Stimulated activated CD4-positive, alpha-beta T cell treated with anti-CD3 and anti-CD28 coated beads, Interleukin-4, amount 100 ng/mL, for 24 hours (primary cell): ENCODE measurements at places on chromosomes 3 and 15.

- DNase-seq: peak; percentile 11
These were observed 5.5 kb upstream of the CFAP100 start for GRCh38 chr3:126389112-126389793.

- DNase-seq: no peak
These were observed 2.6 kb downstream of the CILP start for GRCh38 chr15:65208647-65209046.

DNA sequence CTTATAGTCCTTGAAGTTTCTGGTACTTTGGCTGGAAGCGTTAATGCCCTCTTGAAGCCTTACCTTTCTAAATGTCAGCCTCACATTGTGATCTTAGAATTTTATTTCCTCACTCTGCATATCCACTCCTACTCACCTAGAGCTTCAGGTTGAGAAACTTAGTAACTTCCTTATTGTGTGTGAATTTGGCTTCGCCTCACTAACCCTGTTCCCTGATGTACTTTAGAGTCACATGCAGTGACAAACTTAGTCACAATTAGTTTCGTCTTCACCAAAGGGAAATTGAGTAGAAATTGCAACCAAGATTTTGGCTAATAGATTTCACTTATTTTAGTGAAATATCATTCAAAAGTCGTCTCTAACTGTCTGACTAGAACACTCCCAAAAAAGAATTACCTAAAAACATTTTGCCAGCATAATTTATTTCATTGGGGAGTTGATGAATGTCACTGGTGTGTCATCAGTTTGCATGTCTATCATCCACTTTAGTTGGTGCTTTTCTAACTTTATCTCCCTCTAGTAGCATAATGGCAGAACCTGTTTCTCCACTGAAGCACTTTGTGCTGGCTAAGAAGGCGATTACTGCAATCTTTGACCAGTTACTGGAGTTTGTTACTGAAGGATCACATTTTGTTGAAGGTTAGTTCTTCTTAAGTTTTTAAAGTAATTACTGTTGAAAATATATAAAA, 960 bp downstream of the MFN1 start:
- no peak for DNase-seq

- DNase-seq: no peak
These were observed 31.3 kb upstream of the EBLN2 start for GRCh38 chr3:73030073-73030597.

DNA sequence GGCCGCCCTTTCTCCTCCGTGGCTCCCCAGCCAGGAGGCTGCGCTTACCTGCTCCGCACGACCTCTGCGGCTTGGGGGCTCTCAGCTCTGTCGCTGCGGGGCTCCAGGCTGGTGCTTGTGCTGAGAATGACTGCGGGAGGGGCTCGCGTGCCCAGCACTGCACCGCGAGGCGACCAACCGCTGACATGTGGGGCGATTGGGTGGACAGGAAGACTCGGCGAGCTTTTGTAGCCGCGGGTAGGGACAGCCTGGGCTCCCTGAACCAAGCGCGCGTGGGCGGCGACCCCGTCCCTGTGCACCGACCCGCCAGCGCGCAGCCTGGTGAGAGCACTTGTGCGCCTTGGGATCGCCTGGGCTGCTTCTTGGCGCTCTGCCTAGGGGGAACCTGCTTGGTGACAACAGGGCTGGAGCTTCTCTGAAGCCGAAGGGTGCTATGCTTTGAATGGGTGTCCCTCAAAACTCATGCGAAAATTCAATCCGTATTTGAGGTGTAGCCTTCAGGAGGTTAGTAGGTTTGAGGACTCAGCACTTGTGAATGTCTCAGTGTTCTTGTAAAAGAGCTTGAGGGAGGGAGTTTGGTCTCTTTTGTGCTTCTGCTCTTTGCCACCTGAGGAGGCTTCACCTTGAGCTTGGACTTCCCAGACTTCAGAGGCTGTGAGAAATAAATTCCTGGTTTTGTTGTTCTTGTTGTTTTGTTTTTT, 50.4 kb downstream of the IL12A start:
- DNase-seq: no peak

- no peak for DNase-seq
These were observed 91.2 kb downstream of the POLR2M start for GRCh38 chr15:57797568-57798267.

GRCh38 chr3:72724070-72724469, 124.2 kb downstream of the SHQ1 start:
- DNase-seq: no peak

DNA sequence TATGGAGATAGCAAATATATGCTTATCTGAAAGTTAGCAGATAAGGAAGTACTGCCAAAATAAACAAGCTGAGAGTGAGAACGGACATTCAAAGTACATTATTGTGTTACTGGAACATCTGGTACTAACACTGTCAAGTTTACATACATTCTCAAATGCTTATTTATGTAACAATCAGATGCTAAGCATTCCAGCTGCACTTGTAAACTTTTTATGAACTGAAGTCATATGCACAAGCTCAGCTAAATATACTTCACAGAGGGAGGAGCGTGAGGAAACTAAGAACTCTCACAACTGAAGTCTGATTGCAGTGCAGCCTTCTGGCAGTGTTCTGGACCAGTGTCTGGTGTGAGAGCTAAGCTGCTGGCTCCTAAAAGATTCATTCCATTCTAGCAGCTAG, 223.7 kb upstream of the NANOGP8 start:
- no peak for DNase-seq

DNA sequence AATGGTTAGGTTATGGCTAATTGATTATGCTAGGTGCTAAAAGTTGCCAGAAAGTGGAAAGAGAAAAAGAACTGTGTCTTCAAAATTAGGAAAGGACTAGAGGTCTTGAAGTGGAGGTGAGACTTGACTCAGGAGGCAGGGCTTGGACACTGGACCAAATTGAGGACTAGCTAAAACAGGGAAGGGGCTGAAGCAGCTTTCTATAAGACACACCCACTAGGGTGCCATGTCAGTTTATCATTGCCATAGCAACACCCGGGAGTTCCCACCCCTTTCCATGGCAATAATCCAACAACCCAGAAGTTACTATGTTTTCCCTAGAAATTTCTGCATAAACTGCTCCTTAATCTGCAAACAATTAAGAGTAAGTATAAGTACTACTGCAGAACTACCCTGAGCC, 42.9 kb upstream of the MITF start:
- no peak for DNase-seq

DNA sequence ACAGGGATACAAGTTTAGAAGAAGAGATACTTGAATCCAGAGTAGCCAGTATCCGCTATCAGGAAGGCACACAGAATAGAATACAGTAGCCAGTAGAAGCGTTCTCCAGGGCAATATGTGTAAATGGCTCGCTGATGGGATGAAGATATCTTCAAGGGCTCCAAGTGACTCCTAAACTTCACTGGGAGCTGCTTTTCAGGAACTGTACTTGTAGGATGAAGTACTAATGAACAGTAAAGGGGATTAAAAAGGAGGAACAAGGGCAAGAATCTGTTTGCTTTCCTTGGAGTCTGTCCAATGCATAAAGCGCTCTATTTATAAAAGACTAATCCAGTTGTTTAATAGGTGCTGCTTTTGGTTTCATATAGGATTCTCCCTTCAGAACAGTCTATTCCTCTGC, 78.4 kb downstream of the THRB start:
- DNase-seq: no peak

- no peak for DNase-seq
These were observed 46.8 kb downstream of the PXYLP1 start for GRCh38 chr3:141278196-141279076.

DNA sequence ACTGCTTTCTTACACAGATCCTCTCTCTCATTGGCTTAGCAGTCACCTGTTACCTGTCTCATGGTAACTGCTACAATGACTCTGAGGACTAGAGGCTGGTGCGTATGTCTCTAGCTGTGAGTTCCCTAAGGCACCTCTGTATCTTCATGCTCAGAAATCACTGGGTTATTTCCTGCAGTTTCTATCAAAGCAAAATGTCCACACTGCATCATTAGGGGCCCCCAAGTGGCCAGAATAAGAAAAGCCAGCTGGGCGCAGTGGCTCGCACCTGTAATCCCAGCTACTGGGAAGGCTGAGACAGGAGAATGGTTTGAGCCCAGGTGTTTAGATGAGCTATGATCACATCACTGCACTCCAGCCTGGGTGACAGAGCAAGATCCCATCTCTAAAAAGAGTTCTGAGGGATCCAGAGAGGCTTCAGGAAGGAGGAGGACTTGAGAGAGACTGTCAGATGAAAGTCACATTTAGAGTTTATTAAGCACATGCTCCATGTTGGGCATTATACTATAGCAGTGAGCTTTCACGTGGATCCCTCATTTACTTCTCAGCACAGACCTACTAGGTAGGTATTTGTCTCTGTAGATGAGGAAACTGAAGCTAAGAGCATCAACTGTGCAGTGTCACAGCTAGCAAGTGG, 2.3 kb upstream of the VPS18 start:
- DNase-seq: no peak

- DNase-seq: no peak
These were observed 93.7 kb downstream of the ABI3BP start for GRCh38 chr3:100899440-100900091.

DNA sequence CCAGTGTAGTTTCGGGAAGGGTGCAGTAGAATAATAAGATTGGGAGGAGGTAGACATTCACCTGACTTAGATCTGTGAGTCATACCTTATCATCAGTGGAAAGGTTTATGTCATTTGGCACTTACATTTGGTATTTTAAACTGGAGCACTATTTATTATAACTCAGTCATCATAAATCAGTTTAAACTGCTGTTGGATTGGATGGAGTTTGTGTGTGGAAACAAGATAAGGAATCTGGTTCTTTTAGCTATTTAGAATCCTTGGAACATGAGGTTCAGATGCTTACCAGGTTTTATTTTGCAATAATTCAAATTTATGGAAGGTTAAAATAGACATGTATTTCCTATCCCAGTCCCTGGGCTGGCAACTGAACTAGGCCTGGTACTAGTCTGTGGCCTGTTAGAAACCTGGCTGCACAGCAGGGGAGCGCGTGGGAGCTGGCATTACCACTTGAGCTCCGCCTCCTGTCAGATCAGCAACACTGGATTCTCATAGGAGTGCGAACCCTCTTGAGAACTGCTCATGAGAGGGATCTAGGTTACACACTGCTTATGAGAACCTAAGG, 34.5 kb downstream of the ZFAND6 start:
- peak; percentile 27 for DNase-seq

DNA sequence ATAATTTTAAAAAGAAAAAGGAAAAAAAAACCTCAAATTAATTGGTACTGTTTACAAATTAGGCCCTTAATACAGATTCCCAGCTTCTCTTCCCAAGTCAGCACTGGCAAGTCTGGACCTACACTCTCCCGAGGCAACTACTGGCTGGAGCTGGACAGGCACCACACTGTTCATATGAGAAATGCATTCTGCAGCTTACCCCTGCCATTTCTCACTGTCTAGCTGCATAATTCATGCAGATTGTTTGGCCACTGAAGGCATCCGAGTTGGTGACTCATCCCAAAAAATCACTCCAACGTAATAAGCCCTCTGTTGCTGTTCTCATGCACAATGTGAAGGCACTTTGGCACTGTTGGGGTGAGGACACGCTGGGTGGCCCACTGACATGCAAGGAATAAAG, 45.3 kb downstream of the ROPN1B start:
- no peak for DNase-seq
